ENCODE measurements at places on chromosomes 12 and 14.

GRCh38 chr12:74365178-74365964, 172.3 kb upstream of the ATXN7L3B start:
- DNase-seq: peak; percentile 20

GRCh38 chr14:106129274-106129673, 602.9 kb downstream of the TMEM121 start:
- DNase-seq: peak; percentile 52

- DNase-seq: no peak
These were observed 267.1 kb downstream of the CACNA1C start for GRCh38 chr12:2319737-2320506.

GRCh38 chr12:133108150-133108549, 21.9 kb downstream of the ZNF891 start:
- no peak for DNase-seq

DNA sequence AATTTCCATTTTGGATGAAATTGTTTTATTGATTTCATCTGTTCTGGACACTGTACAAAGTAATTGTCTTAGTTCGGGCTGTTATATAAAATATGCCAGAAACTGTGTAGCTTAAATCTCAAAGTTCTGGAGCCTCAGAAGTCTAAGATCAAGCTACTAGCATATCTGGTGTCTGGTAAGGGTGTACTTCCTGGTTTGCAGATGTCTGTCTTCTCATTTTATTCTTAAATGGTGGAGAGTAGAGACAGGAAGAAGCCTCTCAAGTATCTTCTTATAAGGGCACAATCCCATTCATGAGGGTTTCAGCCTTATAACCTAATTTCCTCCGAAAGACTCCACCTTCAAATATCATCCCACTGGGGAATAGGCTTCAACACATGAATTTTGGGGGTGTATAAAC, 51.3 kb downstream of the MON2 start:
- no peak for DNase-seq

DNA sequence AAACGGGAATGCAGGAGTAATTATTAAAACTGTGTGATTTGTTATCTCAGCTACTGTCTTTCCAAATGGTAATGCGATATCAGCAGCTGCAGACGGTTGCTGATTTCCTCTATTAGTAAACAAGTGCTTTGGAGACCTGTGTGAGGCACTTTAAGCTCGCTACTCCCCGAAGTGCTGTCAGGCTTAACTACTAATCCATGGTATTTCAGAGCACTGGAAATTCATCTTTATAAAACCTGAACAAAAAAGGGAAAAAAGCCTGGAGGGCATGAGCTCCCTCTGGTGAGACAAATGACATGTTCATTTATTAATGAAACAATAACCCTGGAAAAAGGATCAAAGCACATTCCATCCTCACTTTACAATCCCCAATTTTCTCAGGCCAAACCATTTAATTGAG, 143.6 kb upstream of the OTX2 start:
- DNase-seq: no peak

GRCh38 chr12:93745286-93745685, 68.1 kb downstream of the CRADD start:
- DNase-seq: no peak

All from stimulated activated CD4-positive, alpha-beta T cell treated with anti-CD3 and anti-CD28 coated beads, Interleukin-15, amount 100 ng/mL, for 24 hours (primary cell).